ENCODE measurements at places on chromosomes 7 and 10.

- no peak for DNase-seq
Measured at GRCh38 chr7:124643311-124643811, 122.2 kb downstream of the GPR37 start.

DNA sequence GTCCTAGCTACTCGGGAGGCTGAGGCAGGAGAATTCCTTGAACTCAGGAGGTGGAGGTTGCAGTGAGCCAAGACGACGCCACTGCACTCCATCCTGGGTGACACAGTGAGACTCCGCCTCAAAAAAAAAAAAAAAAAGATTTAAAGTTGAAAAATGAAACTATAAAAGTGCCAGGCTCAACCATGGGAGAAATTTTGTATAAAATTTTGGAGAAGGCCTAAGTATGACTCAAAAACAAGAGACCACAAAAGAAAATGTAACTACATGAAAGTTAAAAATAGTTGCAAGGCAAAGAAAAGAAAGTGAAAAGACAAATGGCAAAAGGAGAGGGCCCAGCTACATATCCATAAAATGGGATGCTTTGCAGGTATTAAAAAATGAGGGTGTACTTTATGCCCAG lies 104.1 kb downstream of the ARHGAP22 start:
- DNase-seq = no peak

DNA sequence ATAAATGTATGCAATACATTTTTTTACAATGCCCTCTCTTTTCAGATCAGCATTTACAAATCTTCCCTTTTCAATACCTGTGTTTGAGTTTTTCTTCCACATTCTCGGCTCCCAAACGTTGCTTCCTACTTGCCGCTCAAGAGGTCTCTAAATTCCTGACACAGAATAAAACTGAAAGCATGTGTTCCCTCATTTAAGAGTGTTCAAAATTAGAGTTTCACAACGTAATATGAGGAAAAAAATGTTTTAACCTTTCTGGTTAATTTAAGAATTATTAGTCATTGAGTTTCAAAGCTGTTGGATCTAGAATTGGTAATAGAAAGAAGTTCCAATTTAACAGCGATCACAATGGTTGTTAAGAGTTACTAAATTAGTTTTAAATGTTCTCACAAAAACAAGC lies 100.4 kb downstream of the ARID5B start:
- DNase-seq = no peak

- no peak for DNase-seq
Measured at GRCh38 chr10:80488539-80489066, 34.5 kb downstream of the TSPAN14 start.

DNA sequence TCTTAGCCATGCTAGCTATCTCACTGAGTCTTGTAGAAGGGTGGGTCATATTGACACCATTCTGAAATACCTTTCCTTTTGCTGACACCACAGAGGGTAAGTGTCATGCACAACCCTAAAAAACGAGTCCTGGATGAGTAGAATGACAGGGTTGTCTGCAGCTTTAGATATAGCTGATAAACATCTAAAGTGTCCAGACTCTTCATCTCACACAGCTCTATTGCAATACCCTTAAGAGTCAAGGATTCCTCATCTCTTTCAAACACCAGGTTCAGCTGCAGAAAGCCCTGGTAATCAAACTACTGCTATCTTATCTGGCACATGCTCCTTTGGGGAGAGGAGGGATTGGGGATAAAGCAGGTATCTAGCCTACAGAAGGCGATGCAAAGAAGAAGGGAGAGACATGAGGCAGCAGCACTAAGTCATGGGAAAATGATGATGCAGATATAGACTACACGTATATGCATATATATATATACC lies 127.0 kb downstream of the ANK3 start:
- no peak for DNase-seq

GRCh38 chr7:158209435-158209834 lies 378.2 kb downstream of the PTPRN2 start:
- DNase-seq = no peak

DNA sequence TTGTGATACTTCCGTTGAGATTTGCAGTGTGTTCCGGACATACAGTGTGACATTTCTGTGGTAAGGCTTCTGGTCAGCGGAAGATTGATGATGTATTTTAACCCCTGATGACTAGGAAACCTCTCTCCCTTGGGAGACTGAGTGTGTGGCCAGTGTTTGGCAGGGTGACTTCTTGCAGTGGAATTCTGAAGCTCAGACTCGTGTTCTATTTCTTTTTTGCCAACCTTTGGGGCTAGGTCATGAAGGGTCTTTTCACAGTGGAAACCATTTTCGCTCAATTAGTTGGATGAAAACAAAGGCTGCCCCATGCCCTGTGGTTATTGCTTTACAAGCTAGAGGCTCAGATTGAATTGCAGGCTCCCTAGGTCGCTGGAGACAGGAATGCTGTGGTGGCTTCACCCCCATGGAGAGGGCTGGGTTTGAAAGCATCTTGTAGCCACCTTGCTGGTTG lies 288.9 kb downstream of the BBS9 start:
- DNase-seq = no peak

DNA sequence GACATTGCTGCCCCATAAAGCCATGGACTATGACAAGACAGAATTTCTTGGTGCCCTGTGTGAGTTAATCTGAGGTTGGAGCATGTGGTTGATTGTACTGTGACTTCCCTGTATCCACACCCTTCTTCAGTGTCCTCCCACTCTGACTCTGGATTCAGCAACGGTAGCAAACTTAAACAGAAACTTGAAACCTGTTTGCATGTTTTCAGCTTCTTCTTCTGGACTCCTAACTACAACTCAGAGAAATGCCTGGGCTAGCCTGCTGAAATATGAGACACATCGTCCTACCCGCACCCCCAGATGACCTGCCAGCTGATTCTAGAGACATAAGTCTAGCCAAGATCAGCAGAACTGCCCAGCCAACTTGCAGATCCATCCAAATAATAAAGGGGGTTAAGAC lies 78.4 kb downstream of the IPMK start:
- DNase-seq = no peak

DNA sequence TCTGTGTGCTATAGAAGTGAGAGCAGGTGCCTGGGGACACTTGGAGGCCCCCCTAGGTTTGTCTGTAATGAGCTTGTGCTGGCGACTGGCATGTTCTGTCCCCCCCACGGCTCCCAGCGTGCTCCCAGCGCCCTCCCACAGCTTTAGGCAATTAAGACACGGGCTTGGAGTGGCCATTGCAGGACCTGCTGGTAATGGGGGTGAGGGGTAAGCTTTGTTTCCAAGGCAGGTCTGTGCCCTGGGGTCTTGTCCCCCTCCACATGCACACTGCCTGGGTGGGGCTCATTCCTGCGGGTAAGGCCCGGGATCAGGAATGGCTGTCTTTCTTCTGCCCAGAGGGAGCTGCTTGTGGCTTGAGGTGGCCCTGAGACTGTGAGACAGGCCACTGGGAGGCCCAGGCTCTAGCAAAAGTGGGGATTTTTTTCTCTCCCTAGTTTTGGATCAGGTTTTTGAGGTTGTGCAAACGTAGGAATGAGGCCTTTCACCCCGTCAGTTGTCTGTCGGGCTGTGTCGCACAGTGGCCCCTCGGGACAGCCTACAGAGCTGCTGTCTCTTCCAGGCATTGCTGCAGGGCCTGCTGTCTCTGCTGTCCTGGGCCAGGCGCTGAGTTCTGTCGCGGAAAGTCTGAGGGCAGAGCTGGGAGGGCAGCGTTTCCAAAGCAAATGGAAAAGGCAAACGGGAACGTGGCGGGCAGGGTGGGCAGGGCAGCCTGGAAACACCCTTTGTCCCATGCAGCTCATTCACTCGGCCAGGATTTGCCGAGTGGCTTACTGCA lies 107.4 kb downstream of the LHPP start:
- DNase-seq = no peak

DNA sequence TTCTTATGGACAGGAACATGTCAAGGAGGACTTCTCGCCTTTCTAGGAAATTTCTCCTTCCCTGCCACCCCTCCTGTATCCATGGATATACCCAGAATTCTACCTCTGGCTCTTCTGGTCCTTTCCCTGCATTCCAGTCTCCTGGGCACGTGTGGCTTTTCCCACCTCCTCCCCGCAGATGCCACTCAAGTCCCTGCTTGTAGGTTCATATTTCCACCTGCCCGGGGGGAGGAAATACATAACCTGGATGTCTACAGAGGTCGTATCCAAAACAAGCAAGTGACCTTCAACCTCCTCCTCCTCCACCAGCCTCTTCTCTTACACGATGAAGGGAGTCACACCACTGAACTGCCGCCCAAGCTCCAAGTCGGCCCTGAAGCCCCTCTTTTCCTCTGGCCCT lies 20.7 kb downstream of the FGFR2 start:
- DNase-seq = no peak

DNA sequence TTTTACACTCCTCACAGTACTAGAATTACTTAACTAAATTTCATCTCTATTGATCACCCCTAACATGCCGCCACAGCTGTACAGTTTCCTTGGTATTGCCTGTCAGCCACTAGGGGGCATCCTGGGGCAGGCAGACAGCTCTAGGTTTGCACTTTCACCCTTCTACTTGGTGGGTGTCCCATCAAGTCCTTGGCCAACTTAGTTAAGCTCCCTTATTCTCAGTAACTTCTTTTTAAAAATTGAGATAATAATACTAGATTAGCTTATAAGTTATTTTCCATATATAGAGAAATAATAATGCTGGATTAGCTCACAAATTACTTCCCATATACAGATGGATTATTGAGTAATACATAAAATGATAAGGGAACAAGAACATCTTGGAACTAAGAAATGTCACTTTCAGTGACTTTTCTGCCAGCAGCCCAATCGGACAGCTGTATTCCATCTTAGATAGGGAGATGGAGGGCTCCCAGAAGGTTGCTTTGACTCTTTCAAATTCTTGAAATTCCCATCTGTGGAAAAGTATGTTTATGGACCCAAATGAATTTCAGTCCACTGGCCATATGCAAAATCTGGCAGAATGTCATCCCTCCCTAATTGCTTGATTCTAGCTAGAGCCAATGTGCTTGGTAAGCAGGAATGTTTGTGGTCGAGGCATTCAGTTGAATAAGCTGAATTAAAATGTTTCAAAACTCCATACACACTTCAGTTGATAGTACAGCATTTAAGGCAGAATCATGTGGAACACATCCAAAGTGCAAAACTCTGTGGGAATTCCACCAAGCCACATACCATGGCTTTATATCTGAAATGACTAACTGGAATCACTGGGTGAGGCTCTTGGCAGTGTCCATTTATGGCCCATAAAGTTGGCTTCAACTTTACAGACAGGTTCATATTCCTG lies 309.7 kb downstream of the CSTF2T start:
- DNase-seq = peak; percentile 1

DNA sequence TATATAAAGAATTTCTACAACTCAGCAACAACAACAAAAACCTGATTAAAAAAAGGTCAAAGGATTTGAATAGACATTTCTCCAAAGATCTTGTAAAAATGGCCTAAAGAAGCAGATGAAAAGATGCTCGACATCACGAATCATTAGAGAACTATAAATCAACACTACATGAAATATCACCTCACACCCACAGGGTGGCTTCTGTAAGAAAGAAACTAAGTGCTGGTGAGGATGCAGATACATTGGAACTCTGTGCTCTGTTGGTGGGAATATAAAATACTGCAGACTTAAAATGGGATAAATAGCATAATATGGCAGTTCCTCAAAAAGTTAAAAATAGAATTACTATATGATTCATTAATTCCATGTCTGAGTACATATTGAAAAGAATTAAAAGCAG lies 38.3 kb upstream of the CDCA7L start:
- no peak for DNase-seq

GRCh38 chr7:24716480-24717246 lies 40.6 kb downstream of the GSDME start:
- no peak for DNase-seq

GRCh38 chr10:121627876-121628581 lies 29.8 kb upstream of the FGFR2 start:
- DNase-seq = no peak

DNA sequence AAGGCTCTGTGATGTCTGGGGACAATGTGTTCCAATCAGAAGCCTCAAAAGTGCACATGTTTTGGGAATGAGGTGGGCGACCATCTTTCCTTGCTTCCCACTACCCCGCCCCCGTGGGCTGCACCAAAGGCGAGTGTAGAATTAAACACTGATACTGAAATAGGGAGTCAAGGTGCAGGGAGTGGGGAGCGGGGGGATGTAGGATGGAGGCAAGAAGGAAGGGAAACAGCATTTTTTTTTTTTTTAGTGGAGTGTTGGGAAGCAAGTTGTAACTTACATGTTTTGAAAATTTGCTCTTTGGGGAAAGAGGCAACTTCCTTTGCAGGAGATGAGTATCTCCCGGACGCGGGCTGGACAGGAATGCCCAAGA lies 484 bp upstream of the DLX5 start:
- DNase-seq = no peak

- DNase-seq = no peak
Measured at GRCh38 chr10:114397651-114398145, 6.6 kb downstream of the AFAP1L2 start.

DNA sequence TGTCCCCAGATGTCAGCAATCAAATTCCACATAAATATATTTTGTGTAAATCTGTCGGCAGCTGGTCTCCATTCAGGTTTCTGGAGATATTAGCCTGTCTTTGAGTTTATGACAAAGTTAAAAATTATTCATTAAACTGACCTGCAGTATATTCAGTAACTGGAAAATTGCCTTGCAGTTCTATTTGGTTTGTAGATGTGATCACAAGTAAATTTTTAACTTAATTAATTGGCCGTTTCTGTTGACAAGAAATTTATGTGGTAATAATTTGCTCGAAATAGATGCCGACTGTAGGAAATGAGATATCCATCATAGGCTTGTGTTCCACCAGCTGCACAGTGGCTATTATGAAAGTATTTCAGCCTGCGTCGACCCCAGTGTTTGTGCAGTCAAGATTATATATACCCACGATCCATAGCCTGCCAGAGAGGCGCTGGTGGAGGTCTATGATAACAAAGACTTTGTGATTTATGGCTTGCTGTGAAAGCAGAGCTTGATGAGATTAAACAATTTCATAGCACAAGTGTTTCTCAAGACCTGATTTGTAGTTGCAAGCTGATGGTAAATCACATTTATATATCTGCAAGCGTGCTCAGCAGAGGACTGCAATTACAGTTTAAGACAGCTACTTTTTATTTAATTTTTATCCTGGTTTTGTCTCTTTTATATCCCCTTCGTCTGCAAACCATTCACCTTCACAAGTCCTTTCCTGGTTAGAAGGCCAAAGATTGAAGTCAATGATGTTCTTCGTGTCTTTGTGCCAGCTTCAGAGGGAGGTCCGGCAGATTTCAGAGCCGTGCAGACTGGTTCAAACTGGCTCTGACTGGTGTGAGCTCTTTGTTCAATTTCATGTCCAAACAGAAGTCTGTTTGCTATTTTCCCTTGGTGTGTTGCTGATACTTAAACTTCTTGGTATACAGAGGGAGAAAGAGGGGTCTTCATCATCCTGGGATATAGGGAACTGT lies 850.9 kb downstream of the LRMDA start:
- DNase-seq = no peak

GRCh38 chr7:96685353-96685752 lies 24.3 kb downstream of the SEM1 start:
- DNase-seq = no peak

- no peak for DNase-seq
Measured at GRCh38 chr10:71835671-71836595, 15.1 kb downstream of the PSAP start.

Data from stimulated activated CD8-positive, alpha-beta memory T cell treated with anti-CD3 and anti-CD28 coated beads, Interleukin-7, amount 100 ng/mL, for 1 hour (primary cell).